Coronary artery (tissue), 2 donors: ENCODE measurements at places on chromosomes 6 and 20.

GRCh38 chr6:159961528-159961927 is 7.4 kb upstream of the IGF2R start:
- no peak for DNase-seq

DNA sequence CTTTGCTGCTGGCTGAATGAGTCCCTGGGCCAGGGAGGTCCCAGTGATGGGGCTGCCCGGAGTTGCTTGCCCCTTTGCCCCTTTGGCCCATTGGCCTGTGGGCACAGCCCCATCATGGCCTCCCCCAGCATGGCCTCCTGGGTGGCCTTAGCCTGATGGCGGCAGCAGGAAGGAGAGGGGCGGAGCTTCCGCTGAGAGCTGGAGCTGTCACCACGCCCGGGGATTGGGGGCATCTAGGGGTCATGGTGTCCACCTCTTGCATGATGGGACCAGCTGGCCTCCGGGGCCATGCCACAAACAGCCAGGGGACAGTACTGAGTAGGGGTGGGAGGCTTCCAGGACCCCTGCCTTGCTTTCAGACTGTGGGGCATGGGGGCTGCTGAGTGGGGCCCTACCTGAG is 31.5 kb upstream of the GATA5 start:
- DNase-seq = no peak

DNA sequence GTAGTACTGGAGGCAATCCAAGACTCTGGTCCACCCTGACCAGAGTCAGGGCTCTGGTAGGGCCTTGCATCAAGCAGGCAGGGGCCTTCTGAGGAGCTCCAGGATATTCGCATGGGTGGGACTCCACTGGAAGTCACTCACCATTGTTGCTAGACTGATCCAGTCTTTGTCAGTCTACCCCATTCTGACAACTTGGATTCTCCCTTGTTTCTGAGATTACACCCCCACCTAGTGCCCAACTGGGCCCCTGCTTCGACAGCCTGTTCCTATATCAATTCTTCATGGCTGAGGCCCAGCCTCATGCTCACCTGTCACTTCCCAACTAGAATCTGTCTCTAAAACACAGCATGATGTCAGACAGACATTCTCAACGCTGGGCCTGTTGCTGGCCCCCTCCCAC is 5.2 kb downstream of the SLC35D3 start:
- no peak for DNase-seq

DNA sequence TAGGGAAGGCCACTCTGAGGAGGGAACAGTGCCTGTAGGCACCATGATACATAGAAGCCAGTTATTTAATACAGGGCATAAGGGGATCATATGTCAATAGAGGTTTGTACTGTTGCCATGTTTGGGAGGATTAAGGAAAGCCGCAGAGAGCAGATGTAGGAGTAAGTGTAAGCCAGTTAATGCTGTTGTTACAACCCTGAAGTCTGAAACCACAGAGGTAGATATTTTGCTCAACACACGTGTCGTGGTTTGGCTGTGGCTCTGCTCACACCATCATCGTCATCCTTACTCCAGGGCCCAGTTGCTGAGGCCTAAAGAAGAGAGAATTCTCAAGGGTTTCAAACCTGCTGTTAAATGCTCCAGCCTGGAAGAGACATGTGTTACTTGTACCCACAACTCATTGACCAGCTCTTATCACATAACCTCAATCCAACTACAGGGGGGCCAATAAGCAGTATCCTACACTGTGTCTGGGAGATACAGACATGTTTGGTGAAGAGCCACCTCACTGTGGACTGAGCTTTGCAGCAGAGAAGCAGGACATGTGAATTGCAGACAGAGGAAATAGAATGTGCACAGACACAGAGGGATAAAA is 31.0 kb upstream of the PSMF1 start:
- no peak for DNase-seq

DNA sequence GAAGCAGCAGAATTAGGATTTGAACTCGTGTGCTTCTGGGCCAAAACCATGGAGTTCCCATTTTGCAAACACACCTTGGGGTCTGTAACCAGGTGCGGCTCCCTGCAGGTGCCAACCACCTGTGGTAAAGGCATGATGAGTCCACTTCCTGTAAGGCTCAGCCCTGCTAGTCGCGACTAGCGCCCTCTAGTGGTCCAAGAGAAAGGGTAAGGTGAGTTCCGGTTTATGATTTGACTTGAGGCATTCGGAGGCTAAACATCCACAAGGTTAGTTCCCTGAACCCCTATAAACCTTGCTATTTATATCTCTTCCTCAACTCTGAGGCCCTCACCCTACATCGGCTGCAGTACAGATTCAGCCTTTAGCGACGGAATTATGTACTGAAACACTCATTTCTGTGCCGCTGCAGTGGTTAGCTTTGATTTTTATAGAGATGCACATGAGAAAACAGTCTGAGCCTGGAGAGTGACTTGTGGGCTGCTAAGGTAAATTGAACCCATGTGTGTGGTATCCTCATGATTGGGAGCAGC is 173.4 kb downstream of the PLCB1 start:
- DNase-seq = no peak

DNA sequence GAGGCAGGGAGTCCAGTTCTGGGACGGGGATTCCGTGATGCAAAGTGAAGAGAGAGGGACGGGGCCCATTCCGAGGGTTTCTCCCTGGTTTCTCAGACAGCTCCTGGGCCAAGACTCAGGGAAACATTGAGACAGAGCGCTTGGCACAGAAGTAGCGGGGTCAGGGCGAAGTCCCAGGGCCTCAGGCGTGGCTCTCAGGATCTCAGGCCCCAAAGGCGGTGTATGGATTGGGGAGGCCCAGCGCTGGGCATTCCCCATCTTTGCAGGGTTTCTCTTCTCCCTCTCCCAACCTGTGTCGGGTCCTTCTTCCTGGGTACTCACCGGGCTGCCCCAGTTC is 35.9 kb upstream of the HLA-G start:
- no peak for DNase-seq

DNA sequence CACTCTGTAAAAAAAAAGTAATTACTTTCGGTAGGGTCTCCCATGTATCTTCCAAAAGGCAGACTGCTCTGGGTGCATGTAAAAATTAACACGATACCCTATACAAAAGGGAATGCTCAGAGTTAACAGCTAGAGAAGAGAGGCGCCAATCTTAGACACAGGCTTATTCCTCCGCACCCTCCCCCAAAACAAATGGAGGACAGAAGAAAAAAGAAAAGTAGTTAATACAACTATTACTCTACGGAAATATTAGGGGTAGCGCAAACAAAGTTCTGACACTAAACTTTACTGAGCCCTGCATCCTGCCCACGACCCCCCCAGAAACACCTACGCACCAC is 331 bp upstream of the UFL1 start:
- DNase-seq = no peak

- no peak for DNase-seq
These were observed 17.6 kb upstream of the SNAI1 start for GRCh38 chr20:49964964-49965780.

- no peak for DNase-seq
These were observed 130.4 kb upstream of the CDYL start for GRCh38 chr6:4645713-4646360.

DNA sequence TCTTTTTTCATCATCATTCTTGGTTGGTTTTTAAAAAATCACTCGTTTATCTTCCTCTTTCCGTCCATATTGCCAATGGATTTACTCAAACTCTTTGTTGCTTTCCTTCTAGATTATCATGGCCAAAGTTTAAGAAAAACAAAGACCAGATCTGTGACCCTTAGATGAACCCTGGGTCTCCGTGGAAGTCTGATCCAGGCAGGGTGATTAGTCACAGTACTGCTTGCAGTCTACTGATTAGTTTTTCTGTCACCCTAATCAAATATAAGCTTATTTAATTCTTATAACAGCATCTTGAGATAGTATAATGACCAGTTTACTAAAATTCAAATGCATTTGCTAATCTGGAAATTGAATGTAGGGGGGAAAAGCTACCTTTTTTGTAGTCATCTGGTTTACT is 6.0 kb upstream of the SMIM28 start:
- DNase-seq = no peak

- no peak for DNase-seq
These were observed 8.6 kb upstream of the TUBB2B start for GRCh38 chr6:3236005-3236404.

- DNase-seq = no peak
These were observed 70.0 kb downstream of the CPNE5 start for GRCh38 chr6:36769183-36769675.

- DNase-seq = no peak
These were observed 560.5 kb downstream of the BCKDHB start for GRCh38 chr6:80667006-80667405.

DNA sequence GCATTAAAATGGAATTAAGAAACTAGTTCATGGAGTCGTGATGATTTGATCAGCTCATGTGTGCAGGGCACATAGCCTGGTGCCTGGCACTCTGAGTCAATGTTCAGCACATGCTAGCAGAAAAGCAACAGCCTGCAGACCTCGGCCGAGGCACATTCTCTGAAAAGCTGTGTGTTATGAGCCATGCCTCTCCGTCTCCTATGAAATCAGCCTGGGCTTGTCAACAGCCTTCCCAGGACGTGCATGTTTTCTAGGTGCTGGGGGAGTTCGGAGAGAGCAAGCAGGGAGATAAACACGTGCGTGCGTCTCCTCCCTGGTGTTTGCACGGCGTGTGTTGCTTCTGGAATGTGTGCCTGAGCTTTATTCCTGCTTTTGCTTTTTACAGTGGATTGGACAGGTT is 207.8 kb upstream of the KCNG1 start:
- no peak for DNase-seq

- DNase-seq = no peak
These were observed 18.1 kb downstream of the BPI start for GRCh38 chr20:38321959-38322598.

- no peak for DNase-seq
These were observed 401.5 kb upstream of the ADGRB3 start for GRCh38 chr6:68233623-68234022.

- DNase-seq = no peak
These were observed 26.1 kb downstream of the TXLNB start for GRCh38 chr6:139265512-139266190.

- no peak for DNase-seq
These were observed 156.4 kb upstream of the ECI2 start for GRCh38 chr6:4291453-4292403.

- DNase-seq = no peak
These were observed 56.0 kb downstream of the CTNNBL1 start for GRCh38 chr20:37749620-37750403.

- DNase-seq = no peak
These were observed 104.0 kb upstream of the FRMD1 start for GRCh38 chr6:168182908-168183612.

DNA sequence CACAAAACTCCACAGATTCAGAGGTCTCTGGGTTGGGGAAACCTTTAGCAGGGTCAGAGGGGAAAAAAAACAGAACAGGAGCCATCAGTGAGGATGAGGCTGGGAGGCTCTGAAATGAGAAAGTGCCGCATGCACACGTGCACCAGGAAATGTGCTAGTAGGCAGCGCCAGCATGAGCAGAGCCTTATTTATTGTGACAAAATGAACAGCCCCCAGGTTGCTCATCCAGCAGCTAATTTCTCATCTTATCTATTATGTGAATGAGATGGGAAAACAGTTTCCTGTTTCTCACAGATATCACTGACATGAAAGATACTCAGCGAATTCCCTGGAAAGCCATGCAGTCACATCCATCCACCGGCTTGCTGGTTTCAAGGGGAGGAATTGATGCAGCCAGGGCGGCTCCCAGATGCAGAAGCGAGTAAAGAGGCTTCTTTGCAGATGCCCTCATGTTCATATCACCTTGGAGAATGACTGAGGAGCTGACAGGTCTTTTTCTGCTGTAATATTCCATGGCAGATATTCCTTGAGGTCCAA is 176.1 kb downstream of the MBOAT1 start:
- no peak for DNase-seq

- peak; percentile 40 for DNase-seq
These were observed 54.0 kb downstream of the NPEPL1 start for GRCh38 chr20:58746620-58747019.

GRCh38 chr6:52540286-52540902 is 36.5 kb downstream of the TRAM2 start:
- no peak for DNase-seq

- no peak for DNase-seq
These were observed 98.3 kb upstream of the SASH1 start for GRCh38 chr6:148244217-148244935.

DNA sequence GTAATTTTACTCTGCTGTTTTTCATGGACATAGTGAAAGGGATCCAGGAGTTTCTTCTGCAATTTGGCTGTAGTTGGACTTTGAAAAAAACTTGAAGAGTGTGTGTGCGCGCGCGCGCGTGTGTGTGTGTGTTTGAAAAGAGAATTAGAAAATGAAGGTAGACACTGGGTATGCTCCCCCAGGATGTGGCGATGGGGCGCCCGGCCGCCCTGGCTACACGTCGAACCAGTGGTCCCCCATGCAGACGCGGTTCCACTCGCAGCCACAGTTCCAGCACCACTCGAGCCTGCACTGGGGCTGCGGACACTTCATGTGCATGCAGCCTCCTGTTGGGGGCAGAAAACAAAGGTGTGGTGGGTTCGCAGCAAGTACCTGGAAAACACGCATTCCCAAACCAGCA is 76.0 kb upstream of the AGPAT4 start:
- no peak for DNase-seq

DNA sequence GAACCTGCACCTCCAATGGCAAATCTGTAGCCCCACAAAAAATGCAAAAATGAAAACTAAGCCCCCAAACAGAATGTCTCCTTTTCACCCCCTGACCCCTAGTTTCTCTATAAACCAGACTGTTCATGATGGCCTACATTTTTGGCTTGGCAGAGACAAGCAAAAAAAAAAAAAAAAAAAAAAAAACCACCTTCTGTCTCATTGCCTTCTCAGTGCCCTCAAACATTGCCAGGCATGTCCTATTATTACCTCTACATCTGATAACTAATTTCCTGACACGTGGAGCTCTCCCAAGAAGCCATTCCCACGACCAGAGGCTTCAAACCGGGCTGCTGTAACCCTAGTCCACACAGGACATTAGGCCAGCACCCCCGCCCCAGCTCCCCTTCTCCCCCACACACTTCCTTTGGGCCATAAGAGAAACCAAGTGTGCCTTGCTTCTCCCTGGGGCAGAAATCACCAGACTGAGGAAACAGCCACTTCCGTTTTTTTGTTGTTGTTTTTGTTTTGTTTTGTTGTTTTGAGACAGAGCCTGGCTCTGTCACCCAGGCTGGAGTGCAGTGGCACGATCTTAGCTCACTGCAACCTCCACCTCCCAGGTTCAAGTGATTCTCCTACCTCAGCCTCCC is 65.4 kb downstream of the GPR6 start:
- peak; percentile 14 for DNase-seq
